Midbrain (tissue), 1 donor: ENCODE measurements at places on chromosomes 5 and 9.

DNA sequence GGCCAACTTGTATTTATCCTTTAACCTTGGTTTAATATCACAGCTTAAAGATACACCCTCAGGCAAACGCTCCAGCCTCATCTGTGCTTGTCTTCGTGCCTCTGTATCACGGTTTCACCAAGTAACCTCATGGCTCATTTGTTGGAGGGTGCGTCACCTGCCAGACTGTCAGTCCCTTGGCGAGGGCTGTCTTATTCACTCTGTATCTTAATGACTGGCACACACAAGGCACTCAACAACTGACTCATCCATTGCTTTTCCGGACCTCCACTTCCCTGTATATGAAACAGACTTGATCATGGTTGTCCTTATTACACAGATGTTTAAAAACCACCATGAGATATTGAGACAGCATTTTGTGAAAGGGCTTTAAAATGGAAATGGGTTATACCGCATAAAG is 28.0 kb downstream of the LCP2 start:
- DNase-seq, result no peak

DNA sequence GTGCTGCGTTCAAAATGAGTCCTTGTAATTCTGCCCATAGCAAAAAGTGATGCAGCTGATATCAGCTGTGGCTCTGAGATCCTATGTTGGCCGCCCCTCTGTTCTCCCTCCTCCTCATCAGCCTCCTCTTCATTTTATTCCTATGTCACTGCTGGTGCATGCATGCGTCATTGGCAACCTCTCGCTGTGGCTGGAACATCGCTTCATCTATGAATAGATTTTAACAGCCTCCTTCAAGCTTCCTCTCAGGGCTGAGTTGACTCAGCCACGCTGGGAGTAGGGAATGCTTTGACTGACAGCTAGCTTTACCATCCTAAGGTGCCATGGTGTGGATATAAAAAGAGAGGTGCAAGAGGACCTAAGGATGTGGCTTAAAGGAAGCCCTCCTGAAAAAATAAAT is 303.5 kb downstream of the PLK2 start:
- no peak for DNase-seq

- DNase-seq, result no peak
Observed at GRCh38 chr9:115799734-115800133, 353.9 kb upstream of the PAPPA start.

DNA sequence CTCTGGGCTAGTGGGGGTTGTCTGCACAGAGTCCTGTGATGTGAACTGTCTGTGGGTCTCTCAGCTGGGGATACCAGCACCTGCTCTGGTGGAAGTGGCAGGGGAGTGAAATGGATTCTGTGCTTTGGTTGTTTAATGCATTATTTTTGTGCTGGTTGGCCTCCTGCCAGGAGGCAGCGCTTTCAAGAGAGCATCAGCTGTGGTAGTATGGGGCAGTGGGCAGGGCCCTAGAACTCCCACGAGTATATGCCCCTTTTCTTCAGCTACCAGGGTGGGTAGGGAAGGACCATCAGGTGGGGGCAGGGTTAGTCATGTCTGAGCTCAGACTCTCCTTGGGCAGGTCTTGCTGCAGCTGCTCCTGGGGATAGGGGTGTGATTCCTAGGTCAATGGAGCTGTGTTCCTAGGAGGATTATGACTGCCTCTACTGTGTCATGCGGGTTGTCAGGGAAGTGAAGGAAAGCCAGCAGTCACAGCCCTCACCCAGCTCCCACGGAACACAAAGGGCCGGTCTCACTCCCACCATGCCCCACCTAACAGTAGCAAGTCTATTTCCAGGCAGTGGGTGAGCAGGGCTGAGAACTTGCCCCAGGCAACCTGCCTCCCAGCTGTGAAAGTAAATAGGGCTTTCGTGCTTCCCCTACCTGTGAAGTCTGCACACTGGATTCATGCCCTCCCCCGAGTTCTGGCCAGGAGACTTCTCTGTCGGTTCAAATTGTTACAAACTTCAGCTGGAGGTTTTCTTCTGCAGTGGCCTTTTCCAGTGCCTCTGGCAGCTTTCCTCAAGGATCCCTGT is 25.7 kb upstream of the FAM81B start:
- no peak for DNase-seq

GRCh38 chr5:55338810-55339243 is 31.0 kb downstream of the MTREX start:
- no peak for DNase-seq

DNA sequence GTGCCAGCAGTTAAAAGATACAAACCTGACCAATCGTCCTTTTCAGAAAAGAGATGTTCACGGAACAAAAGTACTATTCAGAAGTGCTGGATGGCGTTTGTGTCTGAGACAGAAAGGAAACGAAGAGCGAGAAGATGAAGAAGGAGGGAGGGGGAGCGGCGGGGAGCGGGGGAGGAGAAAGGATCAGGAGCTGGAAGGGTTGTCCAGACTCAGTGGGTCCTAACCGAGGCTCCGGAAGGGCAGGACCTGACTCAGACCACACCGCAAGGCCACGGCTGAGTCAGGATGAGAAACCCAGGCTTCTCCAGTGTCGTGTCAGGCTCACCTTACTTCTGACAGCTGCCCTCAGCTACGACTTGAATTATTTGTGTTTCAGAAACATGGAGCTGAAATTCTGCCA is 46.2 kb downstream of the PAX5 start:
- no peak for DNase-seq

GRCh38 chr5:157120102-157120501 is 11.3 kb upstream of the HAVCR2 start:
- no peak for DNase-seq

- no peak for DNase-seq
Observed at GRCh38 chr9:137255448-137256114, 454 bp downstream of the NELFB start.

- no peak for DNase-seq
Observed at GRCh38 chr5:169717288-169717687, 80.2 kb downstream of the DOCK2 start.

DNA sequence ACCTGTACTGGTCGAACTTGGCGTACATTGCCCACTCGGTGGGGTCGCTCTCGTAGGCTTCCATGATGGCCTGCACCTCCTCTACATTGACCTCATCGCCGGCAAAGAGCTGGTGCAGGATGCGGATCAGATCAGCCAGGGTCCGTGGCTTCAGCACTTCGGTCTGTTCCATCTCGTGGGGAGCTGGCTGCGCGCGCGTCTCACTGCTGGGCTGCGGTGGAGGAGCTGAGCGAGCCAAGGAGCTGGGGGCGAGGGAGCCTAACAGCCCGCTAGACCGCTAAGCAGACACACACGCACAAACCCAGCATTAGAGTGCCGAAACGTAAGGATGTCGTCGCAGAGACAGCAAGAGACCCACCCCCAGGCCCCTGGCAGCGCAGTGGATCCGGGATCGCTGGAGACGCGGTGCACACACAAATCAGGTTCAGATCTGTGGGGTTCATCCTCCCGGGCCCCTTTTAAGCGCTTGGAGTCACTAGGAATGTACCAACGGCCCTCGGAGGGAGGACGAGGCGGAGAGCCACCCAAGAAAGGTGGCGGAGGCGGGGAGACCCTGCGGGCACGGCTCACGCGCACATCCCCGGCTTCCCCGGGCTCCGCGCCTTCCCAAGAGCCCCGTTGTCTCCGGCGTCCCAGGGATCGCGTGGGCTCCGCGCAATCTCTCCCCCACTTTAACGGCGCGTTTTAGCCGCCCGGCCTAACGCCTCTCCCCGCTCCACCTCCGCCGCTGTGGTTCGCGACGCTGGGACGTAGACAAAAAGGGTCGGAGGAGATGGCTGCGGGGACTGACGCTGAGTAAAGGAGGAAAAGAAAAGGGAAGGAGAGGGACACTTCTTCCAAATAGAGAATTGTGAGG is at the start of gene CDO1:
TSS of gene CDO1 (minus strand) at position 434 of the 856 bp plus-strand sequence. CDS start at position 172, 262 bp downstream.
- peak; percentile 85 for DNase-seq

GRCh38 chr9:19533373-19533772 is 124.6 kb downstream of the ACER2 start:
- DNase-seq, result no peak

- DNase-seq, result no peak
Observed at GRCh38 chr5:128693764-128694163, 155.7 kb upstream of the FBN2 start.
